D341Med (cell line): ENCODE measurements at places on chromosomes 13 and 19.
A peak's percentile ranks its signal among the peaks of the same experiment; 100 is the strongest.

- no peak for DNase-seq
Observed at GRCh38 chr13:104315606-104316005, 1249.4 kb upstream of the SLC10A2 start.

- DNase-seq: no peak
Observed at GRCh38 chr19:2055931-2056836, 5.1 kb upstream of the MKNK2 start.

GRCh38 chr19:23273022-23273589 lies 22.9 kb upstream of the ZNF724 start:
- no peak for DNase-seq

- no peak for DNase-seq
Observed at GRCh38 chr13:94524407-94524806, 44.9 kb upstream of the DCT start.

GRCh38 chr13:46663206-46664037 lies 110.5 kb downstream of the LRCH1 start:
- DNase-seq: no peak

GRCh38 chr13:28718196-28718542 lies 601 bp downstream of the SLC46A3 start:
- DNase-seq: no peak

GRCh38 chr19:43684326-43684725 lies 14.4 kb upstream of the PLAUR start:
- no peak for DNase-seq

DNA sequence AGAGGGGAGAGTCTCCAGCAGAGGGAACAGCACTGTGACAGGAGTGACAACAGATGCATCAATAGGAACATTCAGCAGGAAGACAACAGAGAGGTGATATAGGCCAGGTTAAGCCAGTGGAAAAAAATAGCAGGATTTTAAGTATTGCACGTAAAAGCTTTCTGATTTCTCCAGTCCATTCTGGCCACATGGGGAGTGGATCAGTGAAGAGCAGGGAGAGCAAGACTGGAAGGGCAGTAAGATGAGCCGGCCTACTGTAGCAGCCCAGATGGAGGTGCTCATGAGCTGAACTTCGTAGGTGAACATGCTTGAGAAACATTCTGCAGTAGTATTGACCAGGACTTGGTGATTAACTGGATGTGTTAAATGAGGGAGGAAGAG lies 1.7 kb downstream of the UTP14C start:
- DNase-seq: no peak

- no peak for DNase-seq
Observed at GRCh38 chr13:63351081-63351480, 1935.4 kb upstream of the PCDH20 start.

GRCh38 chr13:35225582-35225981 lies 250.9 kb downstream of the MAB21L1 start:
- no peak for DNase-seq

- no peak for DNase-seq
Observed at GRCh38 chr13:21549633-21550032, 54.3 kb downstream of the MICU2 start.

DNA sequence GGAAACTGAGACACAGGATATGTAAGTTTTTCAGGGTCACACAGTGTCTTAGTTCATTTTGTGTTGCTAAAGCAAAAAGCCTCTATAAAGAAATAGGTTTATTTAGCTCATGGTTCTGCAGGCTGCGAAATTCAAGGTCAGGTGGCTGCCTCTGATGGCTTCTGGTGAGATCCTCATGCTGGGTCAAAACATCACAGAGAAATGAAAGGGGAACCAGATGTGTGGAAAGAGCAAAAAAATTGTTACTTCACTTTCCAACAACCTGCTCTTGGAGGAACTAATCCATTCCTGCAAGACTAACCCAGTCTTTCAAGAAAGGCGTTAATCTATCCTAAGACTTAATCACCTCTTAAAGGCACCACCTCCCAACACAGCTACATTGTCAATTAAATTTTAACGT lies 64.2 kb upstream of the UBL3 start:
- DNase-seq: no peak

DNA sequence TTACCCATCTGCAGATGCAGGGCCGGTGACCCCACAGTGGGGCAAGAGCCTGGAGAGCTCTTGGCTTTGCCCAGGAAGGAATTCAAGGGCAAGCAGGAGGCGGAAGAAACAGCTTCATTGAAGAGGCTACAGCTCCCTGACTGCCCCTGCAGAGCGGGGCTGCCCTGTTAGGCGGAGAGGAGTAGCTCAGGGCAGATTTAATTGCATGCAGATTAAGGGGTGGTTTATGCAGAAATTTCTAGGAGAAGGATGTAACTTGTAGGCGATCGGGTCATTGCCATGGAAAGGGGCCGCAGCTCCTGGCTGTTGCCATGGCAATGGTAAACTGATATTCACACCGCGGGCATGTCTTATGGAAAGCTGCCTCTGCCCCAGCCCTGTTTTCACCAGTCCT lies 94.1 kb downstream of the ATP11A start:
- no peak for DNase-seq

- DNase-seq: peak; percentile 87
Observed at GRCh38 chr19:48746738-48747575, at the start of gene IZUMO1. IZUMO1 (minus strand) TSS chr19:48746909; CDS start chr19:48745859, 1,050 bp downstream.

- no peak for DNase-seq
Observed at GRCh38 chr13:102395174-102395573, 6.7 kb downstream of the FGF14 start.

- no peak for DNase-seq
Observed at GRCh38 chr19:23055501-23055900, 52.5 kb upstream of the ZNF728 start.

- peak; percentile 80 for DNase-seq
Observed at GRCh38 chr19:18417250-18418028, 1.8 kb upstream of the SSBP4 start.
